ENCODE measurements at places on chromosomes 3 and 15.
A peak's percentile ranks its signal among the peaks of the same experiment; 100 is the strongest.

- DNase-seq, result peak; percentile 42
Observed at GRCh38 chr3:33482111-33482521, 41.9 kb upstream of the UBP1 start.

GRCh38 chr3:176954517-176954916, 242.8 kb downstream of the TBL1XR1 start:
- DNase-seq, result no peak

GRCh38 chr3:159169828-159170227, 368.0 kb downstream of the MFSD1 start:
- peak; percentile 37 for DNase-seq

- no peak for DNase-seq
Observed at GRCh38 chr15:48006031-48006511, 114.7 kb upstream of the SLC24A5 start.

DNA sequence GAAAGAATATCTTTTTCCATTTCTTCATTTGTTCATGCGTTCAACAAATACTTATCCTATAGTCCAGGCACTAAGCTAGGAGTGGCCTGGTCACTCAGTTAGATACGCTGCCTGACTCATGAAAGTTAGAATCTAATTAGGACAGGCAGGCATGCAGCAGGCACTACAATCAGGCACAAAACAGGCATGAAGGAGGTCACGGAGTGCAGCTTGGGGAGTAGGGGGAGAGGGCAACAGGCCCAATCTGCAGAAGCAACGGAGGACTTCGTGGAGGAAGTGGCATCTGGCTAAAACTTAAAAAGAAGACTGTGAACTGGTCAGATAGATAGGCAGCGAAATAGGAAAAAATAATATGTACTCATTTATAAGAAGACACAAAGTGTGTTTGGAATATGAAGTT, 420.9 kb downstream of the MAGI1 start:
- DNase-seq, result no peak

DNA sequence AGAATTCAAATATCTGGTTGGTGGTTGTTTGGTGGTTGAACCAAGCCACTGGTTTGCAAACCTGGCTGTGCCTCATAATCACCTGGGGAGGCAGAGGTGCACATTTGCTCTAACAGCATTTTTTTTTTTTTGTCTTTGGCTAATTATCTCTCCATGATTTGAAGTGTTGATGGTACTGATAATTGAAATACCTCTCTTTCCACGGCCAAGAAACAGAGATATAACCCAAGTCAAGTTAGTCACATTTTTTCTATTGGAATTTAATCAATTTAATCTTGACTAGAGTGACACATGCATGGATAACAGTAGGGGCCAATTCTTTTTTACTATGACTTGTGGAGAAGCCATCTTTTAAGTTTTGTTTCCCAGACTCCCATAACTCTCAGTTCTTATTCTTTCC, 37.5 kb upstream of the SUCLG2 start:
- DNase-seq, result no peak

- no peak for DNase-seq
Observed at GRCh38 chr3:185656321-185656840, 70.3 kb downstream of the SENP2 start.

DNA sequence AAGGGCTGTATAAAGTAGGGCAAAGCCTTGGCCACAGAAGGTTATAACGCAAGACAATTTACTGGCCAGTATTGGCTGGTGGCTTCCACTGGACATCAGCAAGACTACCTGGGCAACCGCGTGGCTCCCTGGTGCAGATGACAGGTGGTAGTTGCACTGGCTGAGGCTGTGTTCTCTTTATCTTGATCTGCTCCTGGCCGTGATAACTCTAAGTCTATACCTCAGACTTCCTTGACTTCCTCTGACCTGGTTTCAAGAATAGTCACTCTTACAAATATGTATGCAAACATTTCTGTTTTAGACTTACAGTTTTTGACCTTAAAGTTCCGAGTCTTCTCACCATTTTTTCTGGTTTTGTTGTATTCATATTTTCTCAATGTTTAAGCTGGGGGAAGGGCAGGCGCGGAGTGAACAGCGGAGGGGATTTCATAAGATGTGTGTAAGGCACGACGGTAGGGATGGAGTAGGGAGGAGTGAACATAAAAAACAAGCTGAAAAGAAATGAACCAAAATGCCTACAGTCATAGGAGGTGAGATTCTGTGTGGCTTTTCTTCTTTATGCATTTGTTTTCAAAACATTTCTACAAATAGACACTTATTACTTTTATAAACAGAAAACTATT, 15.2 kb upstream of the TMEM212 start:
- no peak for DNase-seq

DNA sequence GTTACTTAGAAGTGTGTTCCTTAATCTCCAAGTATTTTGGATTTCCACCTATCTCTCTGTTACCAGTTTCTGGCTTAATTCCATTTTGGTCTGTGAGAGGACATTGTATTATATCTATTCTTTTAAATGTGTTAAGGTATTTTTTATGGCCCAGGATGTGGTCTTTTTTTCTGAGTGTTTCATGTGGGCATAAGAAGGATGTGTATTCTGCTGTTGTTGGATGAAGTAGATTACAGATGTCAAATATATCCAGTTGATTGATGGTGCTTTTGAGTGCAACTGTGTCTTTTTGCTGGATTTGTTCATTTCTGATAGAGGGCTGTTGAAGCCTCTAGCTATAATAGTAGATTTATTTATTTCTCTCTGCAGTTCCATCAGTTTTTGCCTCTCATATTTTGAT, 136.5 kb upstream of the AZI2 start:
- no peak for DNase-seq

- DNase-seq, result peak; percentile 55
Observed at GRCh38 chr15:46502667-46503066, 867.8 kb downstream of the SQOR start.

DNA sequence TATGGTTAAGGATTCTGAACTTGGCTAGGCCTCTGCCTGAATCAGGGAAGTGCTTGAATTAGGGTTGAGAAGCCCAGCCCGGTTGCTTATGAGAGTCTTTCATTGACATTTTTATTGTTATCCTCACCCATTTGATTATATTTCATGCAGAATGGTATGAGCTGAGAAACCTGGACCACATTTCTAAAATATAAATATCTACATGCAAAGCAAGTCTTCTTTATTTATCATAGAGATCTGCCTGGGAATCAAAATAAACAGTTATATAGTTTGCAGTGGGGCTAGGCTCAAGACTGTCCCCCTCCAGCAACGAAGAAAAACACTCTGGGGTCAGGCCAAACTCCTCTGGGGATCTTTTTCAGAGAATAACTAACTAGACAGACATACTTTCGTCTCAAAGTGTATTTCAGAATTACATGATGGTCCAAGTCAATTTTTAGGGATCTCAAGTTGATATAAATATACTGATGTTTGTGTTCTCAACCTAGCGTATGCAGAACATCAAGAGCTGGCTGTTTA, 675.4 kb upstream of the NR2F2 start:
- no peak for DNase-seq

DNA sequence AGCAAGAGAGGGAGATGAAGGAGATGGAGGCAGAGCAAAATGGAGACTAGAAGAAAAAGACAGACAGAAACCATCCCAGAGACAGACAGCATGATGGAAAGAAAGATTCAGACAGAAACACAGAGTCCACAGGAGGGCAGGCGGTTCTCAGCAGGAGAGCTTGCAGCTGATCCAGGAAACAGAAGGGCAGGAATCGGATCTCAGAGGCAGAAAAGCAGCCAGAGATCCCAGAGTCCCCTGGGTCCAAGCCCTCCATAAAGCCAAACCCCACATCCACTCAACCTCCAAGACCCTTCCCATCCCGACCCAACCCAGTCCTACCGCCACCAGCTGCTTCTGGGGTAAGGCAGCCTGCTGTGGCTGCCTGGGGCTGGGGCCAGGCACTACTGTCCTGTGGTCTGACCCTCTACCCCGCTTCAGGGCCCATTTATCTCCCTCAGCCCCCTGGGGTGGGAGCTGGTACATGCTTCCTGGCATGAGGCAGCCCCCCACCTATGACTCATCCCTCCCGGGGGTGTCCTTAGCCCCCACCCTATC, at the start of gene UCN2:
Gene UCN2, minus strand, starts transcription at position 400 of the 537 bp plus-strand sequence. CDS start 657 bp downstream, outside the sequence.
- DNase-seq, result peak; percentile 10

DNA sequence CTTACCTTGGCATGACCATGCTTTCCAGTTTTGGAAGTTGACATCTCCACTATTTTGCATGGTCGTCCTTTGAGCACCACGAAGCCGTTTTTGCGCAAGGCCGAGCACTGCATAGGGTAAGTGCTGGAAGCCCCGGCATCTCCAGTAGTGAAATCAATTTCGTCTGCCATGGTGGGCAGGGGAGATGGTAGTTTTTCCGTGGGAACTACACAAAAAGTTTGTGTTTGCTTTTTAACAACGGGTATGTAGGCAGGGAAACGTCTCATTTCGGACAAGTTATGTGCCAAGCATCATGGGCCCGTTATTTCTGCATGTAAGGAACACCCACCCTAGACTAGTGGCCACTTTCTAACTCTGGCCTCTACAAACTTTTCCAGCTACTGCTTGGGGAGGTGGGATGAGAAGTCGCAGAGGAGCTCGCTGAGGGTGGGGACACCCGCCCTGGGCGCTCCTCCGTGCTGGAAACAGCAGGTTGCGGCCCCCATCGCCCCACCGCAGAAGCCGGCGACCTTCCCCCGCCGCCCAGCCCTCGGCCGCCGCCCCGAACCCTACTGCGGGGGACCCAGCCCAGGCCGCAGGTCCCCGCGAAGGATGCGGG, 701 bp downstream of the EIF5A2 start:
- DNase-seq, result no peak

DNA sequence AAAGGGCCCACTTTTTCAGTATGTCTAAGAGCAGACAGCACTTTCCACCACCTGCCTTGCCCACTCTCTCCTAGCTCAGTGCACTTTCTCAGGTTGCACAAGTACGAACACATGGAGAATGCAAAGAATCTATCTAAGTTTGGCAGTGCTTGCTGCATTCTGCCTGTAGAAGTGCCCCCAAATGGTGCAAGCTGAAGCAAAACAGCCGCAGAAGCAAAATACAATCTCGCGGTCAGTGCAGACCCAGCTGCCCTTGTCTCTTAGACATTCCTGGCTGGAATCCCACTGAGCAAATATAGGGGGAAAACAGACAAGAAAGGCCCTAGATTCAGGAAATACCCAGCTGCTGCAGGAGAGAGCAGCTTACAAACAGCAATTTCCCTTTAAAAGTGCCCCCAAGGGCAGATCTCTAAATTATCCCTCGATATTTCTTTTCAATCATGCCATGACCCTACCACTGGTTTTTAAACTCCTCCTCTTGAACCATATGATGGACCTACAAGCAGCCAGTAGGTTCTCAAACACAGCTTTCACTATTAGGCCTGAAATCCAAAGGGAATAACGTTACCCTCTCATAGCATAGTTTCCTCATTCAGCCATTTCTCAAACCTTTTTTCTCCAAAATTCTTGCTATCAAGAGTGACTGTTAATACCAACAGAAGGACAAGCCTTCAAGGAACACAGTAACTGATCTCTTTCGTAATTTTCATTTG, 67.0 kb downstream of the TNIK start:
- DNase-seq, result no peak

GRCh38 chr3:18241837-18242236, 183.3 kb downstream of the SATB1 start:
- DNase-seq, result no peak

GRCh38 chr15:39312984-39313383, 267.9 kb upstream of the THBS1 start:
- peak; percentile 15 for DNase-seq

DNA sequence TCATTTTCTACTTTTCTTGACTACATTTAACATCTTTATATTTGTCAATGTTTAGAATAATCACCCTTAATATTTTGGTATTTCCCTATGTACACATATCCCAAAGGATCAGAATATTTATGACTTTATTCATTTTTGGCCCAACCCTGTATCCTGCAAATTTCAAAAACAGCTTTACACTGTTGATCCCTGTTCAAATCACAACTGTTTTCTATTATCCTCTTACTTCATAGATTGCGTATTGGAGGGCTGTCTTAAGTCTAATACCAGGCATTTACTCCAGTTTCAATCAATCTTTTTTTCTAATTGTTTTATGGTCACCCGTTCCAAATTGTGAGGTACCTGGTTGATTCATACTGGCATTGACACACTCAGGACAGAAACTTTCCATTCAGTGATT, 107.9 kb downstream of the RPL22L1 start:
- no peak for DNase-seq

DNA sequence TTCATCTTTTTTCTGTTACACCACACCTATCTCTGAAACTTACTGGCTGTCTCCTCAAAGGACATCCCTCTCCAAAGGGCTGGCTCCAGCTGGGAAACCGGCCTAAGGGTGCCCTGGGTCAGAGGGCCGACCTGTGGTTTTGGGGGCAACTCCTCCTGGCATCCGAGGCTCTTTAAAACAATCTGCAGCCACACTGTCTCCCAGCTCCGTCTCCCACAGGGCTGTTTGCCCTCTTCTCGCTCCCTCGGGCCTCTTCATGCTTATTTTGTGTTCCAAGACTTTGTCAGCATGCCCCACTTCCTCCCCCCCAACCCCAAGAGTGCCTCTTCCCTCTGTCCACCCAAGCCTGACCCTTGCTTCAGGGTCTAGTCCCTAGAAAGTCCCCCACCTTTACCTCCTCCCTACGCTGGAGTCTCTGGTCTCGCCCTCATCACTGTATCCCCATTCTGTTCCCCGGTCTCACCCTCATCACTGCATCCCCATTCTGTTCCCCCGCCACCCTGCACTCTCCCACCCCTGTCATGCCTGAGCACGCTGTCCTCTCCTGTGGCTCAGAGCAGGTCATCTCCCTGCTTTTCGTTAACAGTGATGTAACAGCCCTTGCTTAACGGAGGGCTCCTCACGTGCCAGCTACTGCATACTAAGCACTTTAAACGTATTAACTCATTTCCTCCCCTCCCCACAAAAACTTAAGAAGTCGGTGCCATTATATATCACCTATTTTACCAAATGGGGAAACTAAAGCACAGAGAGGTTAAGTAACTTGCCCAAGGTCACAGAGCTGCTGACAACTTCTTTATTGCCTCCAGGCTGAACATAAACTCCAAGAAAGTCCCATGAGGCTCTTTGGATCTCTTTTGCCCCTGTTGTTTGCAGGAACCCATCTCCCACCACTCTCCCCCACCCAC, 1.1 kb upstream of the CSK start:
- no peak for DNase-seq

- DNase-seq, result no peak
Observed at GRCh38 chr3:183253528-183254486, 754 bp downstream of the B3GNT5 start.

DNA sequence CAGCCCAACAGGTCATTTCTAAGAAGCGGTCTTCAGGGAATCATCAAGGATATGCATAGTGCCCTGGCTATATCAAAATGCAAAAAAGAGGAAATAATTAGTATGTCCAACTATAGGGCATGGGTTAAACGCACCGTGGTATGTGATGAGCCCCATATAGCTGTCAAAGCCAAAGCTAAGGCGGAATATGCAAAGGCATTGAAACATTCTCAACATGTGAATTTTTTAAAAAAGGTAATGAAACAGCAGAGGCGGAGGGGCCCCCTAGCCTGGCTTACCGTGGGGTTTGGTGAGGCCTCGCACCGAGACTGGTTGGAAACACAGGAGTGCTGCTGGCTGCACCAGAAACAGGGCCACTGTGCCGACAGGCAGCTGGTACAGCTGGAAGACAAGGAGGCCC, 23.2 kb downstream of the PLXND1 start:
- no peak for DNase-seq

- DNase-seq, result no peak
Observed at GRCh38 chr3:78035131-78035641, 995.3 kb downstream of the ROBO2 start.
